Activated CD4-positive, alpha-beta T cell treated with anti-CD3 and anti-CD28 coated beads for 1 hour (primary cell): ENCODE measurements at places on chromosomes 1 and 21.

GRCh38 chr1:168972225-168972624 lies 134.3 kb upstream of the ATP1B1 start:
- no peak for DNase-seq

- DNase-seq = peak; percentile 45
Observed at GRCh38 chr1:172394141-172394751, 26.2 kb upstream of the C1orf105 start.

DNA sequence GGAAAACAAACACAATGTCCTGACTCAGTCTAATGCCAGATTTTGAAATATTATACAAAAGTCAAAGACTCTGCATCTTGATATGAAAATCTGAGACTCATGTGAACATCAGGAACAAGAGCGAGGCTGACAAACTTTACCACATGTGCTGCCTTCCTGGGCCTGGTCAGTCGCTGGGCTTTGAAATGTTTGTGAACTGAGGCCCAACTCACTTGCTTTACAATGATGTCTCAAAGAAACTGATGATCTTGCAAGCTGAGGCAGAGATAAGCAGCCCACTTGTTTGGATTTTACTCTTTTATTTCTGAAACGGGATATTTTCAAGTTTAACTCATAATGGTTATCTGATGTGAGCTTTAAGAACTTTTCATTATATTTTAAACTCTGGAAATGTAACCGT lies 2.1 kb downstream of the BCAR3 start:
- DNase-seq = no peak

DNA sequence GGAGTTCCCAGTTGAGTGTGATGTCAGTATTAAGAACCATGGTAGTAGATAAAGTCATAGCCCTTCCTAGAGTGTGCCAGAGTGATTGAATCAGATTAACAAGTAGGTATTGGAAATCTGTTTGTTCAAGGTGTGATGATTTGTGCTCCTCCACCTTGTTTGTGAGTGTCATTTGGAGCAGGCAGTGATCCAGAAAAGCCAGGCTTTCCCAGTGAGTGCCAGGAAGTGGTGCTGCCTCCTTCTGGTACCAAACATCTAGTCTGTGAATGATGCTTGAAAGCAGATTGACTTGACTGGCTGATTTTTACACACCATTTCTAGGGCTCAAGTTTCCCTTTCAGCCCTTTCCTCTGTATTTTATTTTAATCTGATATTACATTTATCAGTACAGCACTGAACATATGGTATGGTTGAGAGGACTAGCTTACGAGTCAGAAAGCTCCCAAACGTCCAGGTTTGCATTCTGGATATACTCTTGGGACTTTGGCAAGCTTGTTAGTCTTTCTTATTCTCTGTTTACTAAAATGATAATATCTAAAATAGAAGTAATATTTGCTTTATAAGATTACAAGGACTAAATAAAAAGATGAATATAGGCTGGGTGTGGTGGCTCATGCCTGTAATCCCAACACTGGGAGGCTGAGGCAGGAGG lies 100.7 kb downstream of the PATJ start:
- DNase-seq = no peak

- DNase-seq = no peak
Observed at GRCh38 chr1:95386371-95386770, 152.4 kb downstream of the RWDD3 start.

- no peak for DNase-seq
Observed at GRCh38 chr1:113255038-113255719, 135.1 kb upstream of the MAGI3 start.

- no peak for DNase-seq
Observed at GRCh38 chr1:68162761-68163160, 69.6 kb downstream of the WLS start.

DNA sequence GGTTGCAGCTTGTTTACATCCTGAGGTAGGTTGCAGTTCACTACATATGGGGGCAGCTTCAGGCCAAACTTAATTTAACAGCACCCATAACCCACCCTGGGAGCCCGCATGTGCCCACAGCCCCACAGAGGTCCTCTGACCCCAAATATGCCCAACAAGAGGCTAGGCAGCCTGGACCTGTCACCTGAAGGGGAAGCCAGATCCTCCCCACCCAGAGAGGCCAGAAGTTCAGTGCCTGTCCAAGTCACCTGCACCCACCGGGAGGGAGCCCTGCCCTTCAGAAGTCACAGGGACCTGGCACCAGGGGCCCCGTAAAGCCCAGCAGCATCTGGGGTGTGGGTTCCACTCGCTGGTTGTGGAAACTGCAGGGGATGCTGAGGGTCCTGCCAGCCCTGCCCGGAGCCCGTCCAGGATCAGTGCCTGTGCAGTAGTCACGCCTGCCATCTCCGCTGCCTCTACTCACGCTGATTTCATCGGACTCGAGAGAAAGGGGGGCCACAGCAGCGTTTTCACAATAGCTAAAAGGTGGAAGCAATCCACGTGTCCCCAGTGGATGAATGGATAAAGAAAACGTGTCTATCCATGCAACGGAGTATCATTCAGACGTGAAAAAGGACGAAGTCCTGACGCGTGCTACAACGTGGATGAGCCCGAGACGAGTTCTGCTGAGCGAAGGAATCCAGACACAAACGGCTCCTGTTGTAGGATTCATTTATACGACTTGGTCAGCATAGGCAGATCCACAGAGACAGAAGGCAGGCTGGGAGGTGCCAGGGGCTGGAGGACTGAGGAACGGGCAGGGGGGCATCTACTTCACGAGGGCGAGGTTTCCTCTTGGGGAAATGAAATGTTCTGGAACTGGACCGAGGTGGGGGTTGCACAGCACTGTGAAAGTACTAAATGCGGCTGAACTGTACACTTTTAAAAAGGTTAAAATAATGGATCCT lies 33.9 kb upstream of the COL6A2 start:
- peak; percentile 6 for DNase-seq

DNA sequence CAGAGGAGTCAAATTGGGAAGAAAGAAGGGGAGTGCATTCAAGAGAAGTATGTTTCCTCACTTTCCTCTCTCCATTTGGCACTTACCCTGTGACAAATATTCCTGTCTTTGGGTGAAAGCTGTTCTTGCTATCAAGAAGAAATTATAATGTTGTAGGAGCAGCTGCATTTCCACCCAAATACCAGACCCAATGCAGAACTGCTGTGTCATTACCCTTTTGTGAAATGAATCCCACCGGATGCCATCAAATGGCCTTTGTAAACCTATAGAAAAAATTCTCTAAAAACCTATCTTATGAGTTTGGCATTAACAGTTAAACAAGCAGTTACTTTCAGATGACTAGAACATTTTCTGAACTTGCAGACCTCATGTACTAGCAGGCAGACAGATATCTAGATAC lies 16.7 kb upstream of the PALMD start:
- DNase-seq = no peak

- DNase-seq = no peak
Observed at GRCh38 chr1:170044187-170044586, 30.3 kb downstream of the KIFAP3 start.

DNA sequence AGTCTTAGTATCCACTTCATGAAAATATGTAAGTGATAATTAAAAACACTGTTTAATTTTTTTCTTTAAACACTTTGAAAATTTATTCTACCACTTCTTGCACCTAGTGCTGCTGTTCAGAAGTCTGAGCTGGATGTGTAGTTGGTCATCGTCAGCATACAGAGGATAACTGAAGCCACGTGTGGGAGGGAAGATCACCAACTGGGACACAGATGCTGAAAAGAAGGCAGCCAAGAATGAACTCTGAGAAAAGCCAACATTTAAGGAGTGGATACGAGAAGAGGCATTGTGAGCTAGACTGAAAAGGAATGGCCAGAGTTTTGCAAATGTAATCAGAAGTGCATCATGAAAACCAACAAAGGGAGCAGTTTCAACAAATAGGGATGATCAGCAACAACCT lies 24.6 kb upstream of the CLCA4 start:
- no peak for DNase-seq

DNA sequence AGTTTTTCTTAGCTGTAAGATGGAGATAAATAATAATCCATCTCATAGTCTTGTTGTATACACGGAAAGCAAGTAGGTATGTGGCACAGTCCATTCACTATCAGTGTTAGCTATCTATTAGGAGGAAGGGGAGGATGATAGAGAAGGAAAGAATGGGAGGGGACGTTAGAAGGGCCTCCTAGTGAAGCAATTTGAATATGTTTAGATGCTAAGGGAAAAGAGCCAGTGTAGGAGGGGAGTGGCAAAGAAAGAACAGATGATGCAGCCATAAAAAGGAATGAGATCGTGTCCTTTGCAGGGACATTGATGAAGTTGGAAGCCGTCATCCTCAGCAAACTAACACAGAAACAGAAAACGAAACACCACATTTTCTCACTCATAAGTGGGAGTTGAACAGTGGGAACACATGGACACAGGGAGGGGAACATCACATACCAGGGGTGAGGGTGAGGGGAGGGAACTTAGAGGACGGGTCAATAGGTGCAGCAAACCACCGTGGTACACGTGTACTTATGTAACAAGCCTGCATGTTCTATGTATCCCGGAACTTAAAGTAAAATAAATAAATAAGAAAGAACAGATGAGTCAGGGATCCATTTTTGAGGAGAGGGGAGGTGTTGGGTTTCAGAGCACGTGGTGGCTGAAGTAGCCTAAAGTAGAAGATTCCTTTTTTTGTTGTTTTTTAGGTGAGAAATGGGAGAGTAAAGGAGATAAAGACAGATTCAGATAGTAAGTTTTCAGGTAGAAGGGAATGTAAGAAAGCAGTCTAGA lies 124.1 kb downstream of the POU2F1 start:
- no peak for DNase-seq

GRCh38 chr21:30921129-30921528 lies 39.7 kb upstream of the KRTAP11-1 start:
- no peak for DNase-seq

DNA sequence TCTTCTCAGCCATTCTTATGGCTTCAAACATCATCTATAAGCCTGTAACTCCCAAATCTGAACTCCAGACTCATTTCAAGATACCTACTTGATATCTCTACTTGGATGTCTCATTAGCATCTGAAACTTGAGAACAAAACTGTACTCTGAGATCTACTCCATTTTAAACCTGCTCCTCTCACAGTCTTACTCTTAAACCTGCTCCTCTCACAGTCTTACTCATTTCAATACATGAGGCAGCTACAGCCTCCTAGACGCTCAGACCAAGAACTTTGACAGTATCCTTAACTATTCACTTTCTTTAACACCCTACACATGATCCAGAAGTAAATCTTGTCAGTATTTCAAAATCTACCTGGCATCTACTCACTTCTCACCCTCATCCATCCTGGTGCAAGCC lies 54.3 kb downstream of the NBPF6 start:
- no peak for DNase-seq

GRCh38 chr21:39025198-39025597 lies 158.1 kb downstream of the PSMG1 start:
- DNase-seq = no peak

GRCh38 chr1:55456971-55457370 lies 241.8 kb upstream of the USP24 start:
- no peak for DNase-seq

DNA sequence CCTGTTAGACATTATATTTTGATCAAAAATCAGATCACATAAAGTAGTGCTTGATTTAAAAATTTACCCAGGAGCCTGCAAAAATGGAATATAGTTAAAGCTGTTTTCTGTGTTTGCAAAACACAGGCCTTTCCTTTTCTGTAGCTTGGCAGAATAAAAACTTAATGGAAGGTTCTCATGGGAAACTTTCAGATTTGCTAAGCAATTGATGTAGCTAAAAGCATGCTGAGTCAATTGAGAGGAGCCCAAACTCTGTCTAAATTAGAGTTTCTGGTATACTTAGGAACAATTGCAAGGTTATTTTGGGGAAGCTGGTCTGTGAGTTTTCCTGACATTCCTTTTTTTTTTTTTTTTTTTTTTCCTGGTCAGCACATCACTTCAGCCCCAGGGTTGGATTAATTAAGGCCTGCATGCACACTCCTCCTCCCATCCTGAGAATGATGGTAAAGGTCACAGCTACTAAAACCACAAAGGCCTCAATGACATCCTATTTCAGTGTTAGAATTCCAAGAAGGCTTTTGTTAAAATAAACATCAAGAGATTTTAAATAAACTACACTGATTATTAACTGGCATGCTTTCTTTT lies 608.7 kb downstream of the PLPP3 start:
- no peak for DNase-seq

DNA sequence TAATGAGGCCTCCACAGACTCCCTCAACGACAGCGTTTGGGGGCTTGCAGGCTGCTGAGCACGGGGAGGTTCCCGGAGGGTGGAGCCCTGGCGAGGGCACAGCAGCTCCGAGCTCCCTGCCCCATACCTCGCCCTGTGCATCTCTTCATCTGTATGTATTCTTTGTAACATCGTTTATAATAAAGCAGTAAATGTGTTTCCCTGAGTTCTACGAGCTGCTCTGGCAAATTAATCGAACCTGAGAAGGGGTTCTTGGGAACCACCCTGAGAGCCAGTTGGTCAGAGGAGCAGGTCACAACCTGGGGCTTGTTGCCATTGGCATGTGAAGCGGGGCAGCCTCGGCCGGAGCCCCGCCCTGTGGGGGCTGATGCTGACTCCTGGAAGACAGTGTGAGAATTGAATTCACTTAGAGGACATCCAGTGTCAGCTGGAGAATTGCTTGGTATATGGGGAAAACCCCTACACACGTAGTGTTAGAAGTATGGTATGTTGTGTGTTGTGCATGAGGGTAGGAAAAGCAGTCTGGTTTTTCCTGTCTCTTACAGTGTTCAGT lies 11.5 kb downstream of the SLC37A1 start:
- no peak for DNase-seq

- DNase-seq = no peak
Observed at GRCh38 chr1:98289311-98289710, 368.5 kb upstream of the DPYD start.

GRCh38 chr1:47460040-47460439 lies 22.2 kb downstream of the FOXD2 start:
- no peak for DNase-seq

DNA sequence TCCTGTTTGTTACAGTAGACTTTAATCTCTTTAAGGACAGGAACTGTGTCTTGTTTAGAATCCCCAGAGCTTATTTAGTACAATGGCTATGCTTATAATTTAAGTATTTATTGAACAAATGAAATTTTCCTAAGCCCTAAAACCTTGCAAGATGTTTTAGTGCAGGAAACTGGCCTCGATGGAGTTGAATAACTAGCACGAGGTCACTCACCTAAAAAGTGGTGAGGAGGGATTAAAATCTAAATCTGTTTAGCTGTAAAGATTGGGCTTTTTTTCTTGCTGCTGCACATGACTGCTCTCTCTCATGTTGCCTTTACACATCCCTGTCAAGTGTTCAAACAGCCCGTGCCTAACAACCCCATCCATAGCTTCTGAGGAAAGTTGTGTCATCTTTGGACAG lies 10.2 kb downstream of the NFYC start:
- DNase-seq = no peak

DNA sequence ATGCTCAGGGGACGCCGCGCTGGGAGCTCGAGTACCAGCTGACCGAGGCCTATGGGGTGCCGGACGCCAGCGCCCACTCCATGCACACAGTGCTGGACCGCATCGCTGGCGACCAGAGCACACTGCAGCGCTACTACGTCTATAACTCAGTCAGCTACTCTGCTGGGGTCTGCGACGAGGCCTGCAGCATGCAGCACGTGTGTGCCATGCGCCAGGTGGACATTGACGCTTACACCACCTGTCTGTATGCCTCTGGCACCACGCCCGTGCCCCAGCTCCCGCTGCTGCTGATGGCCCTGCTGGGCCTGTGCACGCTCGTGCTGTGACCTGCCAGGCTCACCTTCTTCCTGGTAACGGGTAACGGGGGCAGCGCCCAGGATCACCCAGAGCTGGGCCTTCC lies 1.3 kb upstream of the XKR8 start:
- DNase-seq = no peak
